ENCODE measurements at places on chromosomes 16 and 17. TPM values are rescaled to one million over a fixed set of nuclear protein-coding genes. Genes with fewer than 3 reads are reported as not detected.
A peak's percentile ranks its signal among the peaks of the same experiment; 100 is the strongest.

DNA sequence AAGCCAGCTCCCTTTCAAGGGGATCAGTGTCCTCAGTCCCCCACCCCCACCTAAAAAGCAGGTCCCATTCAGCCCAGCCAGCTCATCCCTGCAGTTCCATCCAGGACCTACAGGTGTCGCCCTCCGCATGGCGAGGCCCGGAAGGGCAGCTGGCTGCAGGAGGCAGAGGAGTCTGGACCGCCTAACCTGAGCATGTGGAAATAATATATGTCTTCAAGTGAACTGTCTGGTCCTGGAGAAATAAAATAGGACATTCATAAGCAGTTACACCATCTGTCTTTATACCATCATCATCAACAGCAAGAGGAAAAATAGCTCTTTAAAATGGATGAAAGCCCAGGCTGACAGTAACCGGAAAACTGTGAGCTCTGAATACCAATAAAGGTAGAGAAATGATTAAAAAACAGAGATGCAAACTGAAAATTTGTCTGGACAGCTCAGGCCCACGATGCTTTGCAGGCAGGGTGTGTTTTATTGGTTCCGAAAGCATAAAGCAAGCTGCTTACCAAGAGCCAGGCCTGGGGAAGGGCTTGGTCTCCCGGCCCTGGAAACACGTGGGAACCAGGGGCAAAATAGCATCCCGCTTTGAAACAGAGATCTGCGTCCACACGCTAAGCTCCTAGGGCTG, 215.2 kb downstream of the ZFHX3 start:
- H3K36me3 ChIP-seq, result peaks cover 3% of the 10 kb centered on the region
- DNase-seq, result peak; percentile 86
- no peak overlapping the region for H3K4me3 ChIP-seq
- H3K27ac ChIP-seq, result no peak overlapping the region

- DNase-seq, result no peak
- H3K27ac ChIP-seq, result peak overlapping the region; percentile 94
- peaks cover 73% of the 10 kb centered on the region for H3K4me1 ChIP-seq
- H3K36me3 ChIP-seq, result peaks cover 16% of the 10 kb centered on the region
These were observed 2.1 kb upstream of the MFAP4 start for GRCh38 chr17:19388791-19389785.

DNA sequence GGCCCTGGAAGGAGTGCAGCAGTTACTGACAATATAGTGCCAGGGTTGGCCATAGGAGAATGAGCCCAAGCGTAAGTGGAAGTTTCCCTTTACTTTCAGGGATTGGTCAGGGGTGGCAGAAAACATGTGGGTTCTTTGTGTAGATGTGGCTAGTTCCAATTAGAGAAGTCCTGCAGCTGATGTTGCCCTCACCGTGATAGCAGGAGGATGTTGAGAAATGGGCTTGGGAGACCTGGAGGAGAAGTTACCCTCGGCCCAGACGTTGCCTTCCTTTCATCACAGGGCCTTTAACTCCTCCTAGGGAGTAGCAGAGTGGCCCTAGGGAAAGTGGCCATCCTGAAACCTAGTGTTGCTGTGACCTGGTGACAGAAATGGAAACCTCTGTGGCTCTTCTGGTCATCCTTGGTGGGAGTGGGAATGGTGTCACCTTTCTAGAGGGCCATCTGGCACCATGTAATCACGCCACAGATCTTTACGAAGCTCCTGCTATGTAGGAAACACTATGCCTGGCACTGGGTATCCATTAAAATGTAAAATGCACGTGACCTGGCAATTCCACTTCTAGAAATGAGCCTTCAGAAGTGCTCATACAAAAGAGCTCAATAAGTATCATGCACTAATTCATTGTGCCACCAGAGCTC, 6.7 kb downstream of the TMEM92 start:
- no peaks in the 10 kb centered on the region for H3K36me3 ChIP-seq
- H3K27me3 ChIP-seq, result no peaks in the 10 kb centered on the region
- H3K4me1 ChIP-seq, result peaks cover 25% of the 10 kb centered on the region
- no peak overlapping the region for H3K27ac ChIP-seq
- DNase-seq, result no peak

DNA sequence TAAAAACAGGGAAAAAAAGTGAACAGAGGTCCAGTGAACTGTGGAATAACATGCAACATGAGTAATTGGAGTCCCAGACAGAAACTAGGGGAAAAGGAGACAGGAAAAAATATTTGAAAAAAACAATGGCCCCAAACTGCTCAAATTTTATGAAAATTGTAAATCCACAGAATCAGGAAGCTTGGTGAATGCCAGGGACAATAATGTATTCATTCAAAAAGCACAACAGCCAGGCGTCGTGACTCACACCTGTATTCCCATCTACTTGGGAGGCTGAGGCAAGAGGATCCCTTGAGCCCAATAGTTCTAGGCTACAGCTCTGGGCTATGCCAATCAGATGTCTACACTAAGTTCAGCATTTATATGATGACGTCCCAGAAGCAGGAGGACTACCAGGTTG, 23.7 kb downstream of the NCOR1 start:
- peaks cover 55% of the 10 kb centered on the region for H3K36me3 ChIP-seq
- no peak overlapping the region for H3K4me3 ChIP-seq
- H3K27ac ChIP-seq, result no peak overlapping the region
- DNase-seq, result no peak
- H3K4me1 ChIP-seq, result peaks cover 43% of the 10 kb centered on the region
- no peaks in the 10 kb centered on the region for H3K27me3 ChIP-seq

DNA sequence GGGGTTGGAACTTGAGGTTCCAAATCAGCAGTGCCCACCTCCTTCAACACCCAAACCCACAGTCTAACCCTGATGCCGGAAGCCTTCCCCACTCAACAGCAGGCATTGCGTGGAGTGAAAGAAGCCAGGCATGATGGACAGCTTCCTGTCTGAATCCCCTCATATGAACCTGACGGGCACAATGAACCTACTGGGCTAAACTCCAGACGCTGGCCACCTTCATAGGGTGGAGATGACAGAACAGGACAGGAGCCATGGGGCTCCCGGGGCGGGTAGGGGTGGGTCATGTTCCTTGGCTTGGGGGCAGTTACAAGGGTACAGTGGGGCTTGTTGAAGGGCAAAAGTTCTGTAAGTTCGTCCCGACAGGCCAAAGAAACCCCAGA, 460 bp upstream of the HSBP1 start:
- peak overlapping the region; percentile 71 for H3K27ac ChIP-seq
- peaks cover 11% of the 10 kb centered on the region for H3K36me3 ChIP-seq
- peak overlapping the region; percentile 94 for H3K4me3 ChIP-seq
- no peaks in the 10 kb centered on the region for H3K27me3 ChIP-seq
- no peak for DNase-seq

DNA sequence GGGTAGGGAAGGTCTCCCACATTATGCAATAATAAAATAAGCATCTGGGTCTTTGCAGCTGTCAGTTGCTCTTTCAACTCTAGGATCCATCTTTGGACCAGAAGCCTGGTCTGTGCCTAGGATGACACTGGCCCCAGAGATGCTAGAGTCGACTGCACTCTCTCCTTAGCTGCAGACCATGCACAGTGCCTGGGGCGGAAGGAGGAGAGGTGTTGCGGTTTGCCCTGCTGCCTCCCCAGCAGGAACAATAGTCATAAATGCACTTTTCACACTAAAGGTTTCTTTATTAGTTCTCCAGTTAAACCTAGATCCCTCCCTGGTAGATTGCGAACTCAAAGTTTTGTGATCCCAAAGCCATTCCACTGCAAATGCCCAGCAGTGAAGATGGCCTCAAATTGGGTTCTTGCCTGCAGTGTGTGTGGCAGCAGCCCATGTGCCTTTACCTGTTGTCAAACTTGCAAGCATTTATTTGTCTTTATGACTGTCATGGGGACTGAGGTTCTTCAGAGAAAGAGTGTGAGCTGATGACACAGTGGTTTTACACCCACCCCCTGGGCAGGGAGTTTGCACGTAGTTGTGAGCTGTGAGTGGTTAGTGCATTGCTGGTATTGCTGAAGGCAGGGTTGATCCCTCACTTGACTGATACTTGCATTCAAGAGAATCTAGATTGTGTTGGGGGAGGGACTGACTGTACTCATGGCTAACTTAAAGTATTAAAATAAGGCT, 10.3 kb downstream of the ATXN1L start:
- peaks cover 77% of the 10 kb centered on the region for H3K36me3 ChIP-seq
- no peaks in the 10 kb centered on the region for H3K27me3 ChIP-seq
- H3K4me3 ChIP-seq, result no peak overlapping the region
- H3K27ac ChIP-seq, result no peak overlapping the region
- no peak for DNase-seq

DNA sequence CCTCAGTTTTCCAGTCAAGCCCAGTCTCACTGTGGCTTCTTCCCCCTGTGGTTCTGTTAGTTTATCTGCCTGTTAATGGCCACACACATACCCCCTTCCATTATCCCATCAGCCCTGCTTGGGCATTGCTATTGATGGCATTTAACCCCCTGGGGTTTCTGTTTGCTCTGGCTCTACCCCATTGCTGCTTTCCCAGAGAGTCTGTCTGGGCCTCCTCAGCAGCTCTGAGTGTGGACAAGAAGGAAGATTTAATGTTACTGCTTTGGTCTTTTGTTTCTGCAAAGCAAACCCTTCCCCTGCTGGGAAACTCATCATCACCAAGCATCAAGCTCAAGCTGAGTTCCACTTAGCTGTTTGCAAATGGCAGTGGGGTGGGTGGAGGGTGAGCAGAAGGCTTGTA, 162.7 kb downstream of the CCT6B start:
- no peaks in the 10 kb centered on the region for H3K4me1 ChIP-seq
- no peak for DNase-seq
- no peak overlapping the region for H3K27ac ChIP-seq
- no peak overlapping the region for H3K4me3 ChIP-seq

- H3K27me3 ChIP-seq, result no peaks in the 10 kb centered on the region
- no peaks in the 10 kb centered on the region for H3K36me3 ChIP-seq
- peaks cover 81% of the 10 kb centered on the region for H3K4me1 ChIP-seq
- peak overlapping the region; percentile 90 for H3K27ac ChIP-seq
- DNase-seq, result peak; percentile 82
- no peak overlapping the region for H3K4me3 ChIP-seq
These were observed 52.8 kb upstream of the TOB1 start for GRCh38 chr17:50918933-50919296.

DNA sequence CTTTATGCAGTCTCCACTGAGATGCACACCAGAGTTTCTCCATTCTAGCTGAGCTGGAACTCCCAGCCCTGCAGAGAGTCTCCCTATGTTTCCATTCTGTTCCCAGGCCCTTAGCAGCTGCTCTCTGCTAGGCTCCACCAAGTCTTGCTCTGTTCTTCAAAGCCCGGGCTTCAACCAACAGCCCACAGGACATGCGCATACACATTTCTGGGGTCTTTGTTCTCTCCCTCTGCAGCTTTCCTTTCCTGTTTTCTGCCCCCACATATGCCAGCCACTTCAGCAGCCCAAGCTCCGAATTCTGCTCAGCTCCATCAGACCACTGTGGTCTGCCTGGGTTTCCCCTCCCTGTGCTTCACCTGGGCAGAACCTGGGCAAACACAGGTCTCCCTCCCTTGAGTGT, 205.9 kb downstream of the CBLN1 start:
- no peak for DNase-seq
- H3K4me1 ChIP-seq, result no peaks in the 10 kb centered on the region
- no peaks in the 10 kb centered on the region for H3K36me3 ChIP-seq

DNAAF8 gene
- not detected for polyA plus RNA-seq

SOCS3 gene
- polyA plus RNA-seq, result 39.7 TPM

EPX gene
- not detected for polyA plus RNA-seq

ZNF75A gene
- polyA plus RNA-seq, result 8.0 TPM

VMP1 gene
- 160 TPM for polyA plus RNA-seq

Measured in stomach (tissue), 19 donors.